ENCODE measurements at places on chromosomes 6 and 20. TPM values are rescaled to one million over a fixed set of nuclear protein-coding genes. Genes with fewer than 3 reads are reported as not detected.

GLP1R gene
- polyA plus RNA-seq, result not detected

CALHM5 gene
- 0.82 TPM for polyA plus RNA-seq

FERMT1 gene
- polyA plus RNA-seq, result 0.04 TPM

MYCT1 gene
- polyA plus RNA-seq, result 4.5 TPM

PSORS1C1 gene
- polyA plus RNA-seq, result 0.03 TPM

OLIG3 gene
- not detected for polyA plus RNA-seq

GMPR gene
- polyA plus RNA-seq, result 235 TPM

RIMS1 gene
- 0.18 TPM for polyA plus RNA-seq

MYT1 gene
- polyA plus RNA-seq, result under 0.01 TPM

PRRC2A gene
- polyA plus RNA-seq, result 65.3 TPM

VGLL2 gene
- 13.1 TPM for polyA plus RNA-seq
